ENCODE measurements at places on chromosomes 1 and 21.

- DNase-seq = no peak
These were observed 178.5 kb upstream of the LYPLAL1 start for GRCh38 chr1:218995091-218995665.

- DNase-seq = no peak
These were observed 22.5 kb downstream of the TGFBR3 start for GRCh38 chr1:91863498-91863897.

GRCh38 chr1:58779801-58780382 lies 4.0 kb downstream of the JUN start:
- DNase-seq = no peak

GRCh38 chr1:151512801-151513625 lies 1.8 kb downstream of the CGN start:
- DNase-seq = no peak

DNA sequence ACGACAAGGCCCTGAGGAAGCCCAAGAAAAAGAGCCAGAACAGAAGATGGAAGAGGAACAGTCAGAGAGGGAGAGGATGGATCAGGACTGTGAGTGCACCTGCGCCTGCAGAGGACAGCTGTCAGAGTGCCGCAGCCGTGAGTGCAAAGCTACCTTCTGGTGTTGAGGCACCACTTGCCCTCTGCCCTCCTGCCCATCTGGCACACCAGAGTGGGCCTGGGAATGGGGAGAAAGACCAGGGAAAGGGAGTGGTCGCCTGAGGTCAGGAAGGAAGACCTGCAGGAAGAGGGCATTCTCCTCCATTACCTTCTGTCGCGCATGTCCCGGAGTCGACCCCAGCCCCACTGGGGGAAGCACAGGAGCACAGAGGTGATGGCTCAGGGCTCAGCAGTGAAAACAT lies 26.2 kb downstream of the VASH2 start:
- DNase-seq = no peak

GRCh38 chr1:1985375-1986050 lies 18.1 kb downstream of the CFAP74 start:
- no peak for DNase-seq

GRCh38 chr1:28887835-28888682 lies 26.3 kb upstream of the EPB41 start:
- DNase-seq = peak; percentile 7

- no peak for DNase-seq
These were observed 6.1 kb downstream of the ZNF124 start for GRCh38 chr1:247165674-247166073.

DNA sequence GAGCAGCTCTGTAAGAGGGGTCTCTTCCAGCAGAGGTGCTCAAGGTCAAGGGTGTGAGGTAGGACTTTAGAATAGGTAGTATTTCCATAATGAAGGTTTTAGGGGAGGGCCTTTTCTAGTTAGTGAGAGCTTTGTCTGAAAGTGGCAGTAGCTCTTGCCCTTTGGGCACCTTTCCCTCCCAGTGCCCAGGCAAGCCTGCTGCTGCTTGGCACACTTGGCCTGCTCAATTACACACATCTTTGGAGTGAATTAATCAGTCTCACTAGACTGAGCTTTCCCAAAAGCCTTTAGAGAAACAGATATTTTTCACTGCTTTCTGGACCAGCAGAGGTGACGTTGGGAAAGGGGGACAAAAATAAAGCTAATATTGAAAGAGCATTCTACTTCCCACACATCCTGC lies 48.0 kb downstream of the MAB21L3 start:
- DNase-seq = no peak

DNA sequence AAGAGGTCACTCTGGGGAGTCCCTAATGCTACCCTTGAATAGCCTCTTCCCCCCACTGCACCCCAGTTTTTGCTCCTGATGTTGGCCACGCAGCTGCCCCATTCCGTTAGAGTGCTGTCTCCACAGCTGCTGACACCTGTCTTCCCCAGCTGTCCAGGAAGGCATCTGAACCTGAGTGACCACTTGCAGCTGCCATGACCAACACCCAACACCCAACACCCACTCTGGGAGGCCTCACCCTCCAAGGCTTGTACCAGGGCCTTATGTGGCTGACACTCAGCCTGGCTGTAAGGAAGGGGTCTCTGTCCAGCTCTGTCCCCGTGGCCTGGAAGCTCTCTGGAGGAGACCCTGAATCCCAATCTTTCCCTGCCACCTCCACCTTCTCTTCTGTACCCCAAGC lies 26.7 kb upstream of the LDLRAP1 start:
- DNase-seq = no peak

GRCh38 chr1:34362949-34363348 lies 186.2 kb downstream of the C1orf94 start:
- DNase-seq = no peak

DNA sequence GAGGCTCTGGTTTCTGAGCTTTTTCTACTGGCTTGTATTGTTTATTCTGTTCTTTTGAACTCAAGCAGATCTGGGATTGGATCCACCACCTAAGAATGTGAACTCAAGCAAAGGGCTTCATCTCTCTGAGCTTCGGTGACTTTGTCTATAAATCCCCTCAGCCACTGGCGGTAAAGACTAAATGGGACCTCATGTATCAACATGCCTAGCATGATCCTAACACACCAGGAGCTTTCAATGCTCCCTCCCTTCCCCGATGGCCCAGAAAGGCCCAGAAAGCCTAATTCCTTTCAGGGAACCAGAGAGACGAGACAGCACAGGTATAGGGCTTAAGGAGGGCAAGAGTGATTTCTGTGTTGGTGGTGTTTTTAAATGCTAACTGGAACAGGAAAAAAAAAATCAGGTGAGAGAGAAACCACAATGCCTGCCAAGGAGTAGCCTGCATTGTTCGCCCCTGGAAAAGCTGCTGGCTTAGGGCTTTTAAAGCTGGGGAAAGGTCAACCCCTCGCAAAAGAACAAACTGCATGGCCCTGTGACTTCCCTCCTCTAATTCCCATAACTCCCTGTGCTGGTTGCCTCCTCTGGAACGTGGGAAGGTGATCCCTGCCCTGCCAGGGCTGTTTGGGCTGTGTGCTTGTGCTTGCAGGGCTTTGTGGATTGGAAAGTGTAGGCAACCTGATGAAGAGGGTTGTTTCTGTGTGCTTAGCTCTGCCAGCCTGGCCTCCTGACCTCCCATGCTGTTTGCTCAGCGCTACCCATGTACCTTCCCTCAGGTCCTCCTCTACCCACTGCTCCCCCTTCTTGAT lies 147.0 kb downstream of the PLPP3 start:
- DNase-seq = no peak

DNA sequence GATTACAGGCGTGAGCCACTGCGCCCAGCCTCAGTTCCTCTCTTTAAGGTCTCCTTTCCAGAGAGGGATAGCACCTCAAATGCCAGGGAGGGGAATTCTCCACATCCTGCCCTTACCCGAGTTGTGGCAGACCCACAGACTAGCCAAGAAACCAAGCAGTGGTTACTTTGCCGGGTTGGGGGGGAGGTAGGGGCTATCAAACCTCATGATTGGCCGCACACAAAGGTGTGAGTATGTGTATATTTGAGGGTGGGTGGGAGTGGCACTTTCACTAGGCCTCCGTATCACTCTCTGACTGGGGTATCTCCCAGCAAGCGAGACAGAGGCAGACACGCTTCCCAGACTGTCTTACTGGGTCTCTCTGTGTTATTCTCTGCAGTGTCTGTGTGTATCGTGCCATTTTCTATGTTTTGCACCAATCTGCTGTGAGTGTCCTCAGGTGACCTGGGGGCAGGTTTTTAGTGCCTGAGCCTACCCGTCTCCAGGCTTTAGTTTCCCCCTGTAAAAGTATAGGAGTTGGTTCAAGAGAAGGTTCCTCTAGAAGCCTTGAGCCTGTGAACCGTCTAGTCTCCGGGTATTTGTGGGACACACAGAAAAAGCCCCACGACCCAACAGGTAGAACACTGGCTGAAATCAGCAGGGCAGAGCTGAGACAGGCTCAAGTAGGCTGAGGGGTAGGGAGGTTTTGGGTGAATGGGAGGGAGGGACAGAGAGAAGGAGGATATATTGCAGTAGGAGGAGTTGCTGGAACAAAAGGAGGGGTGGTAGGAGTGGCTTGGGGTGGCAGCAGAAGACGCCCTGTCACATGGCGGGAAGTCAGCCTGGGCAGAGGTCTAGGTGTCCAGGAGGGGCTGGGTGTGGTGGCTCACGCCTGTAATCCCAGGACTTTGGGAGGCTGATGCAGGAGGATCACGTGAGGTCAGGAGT lies 10.3 kb downstream of the LMNA start:
- DNase-seq = no peak

GRCh38 chr21:24123785-24124184 lies 1483.5 kb downstream of the MRPL39 start:
- no peak for DNase-seq

- no peak for DNase-seq
These were observed 239.2 kb downstream of the SMYD3 start for GRCh38 chr1:246267896-246268295.

DNA sequence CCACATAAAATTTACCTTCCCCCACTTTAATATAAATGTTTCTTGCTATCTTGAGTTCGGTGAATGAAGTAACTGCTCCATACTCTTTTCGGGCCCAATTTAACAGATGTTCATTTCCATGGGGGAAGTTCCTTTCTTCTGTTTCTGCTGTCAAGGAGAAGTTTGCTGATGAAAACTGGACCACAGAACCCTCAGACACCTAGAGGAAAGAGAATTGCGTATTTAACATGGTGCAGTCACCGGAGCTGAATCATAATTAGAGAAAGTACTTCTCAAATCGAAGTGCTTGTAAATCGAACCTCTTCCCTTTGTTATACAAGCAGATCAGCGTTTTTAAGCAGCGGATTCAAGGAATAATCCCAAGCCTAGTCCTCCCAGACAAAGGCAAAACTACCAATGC lies 151.2 kb downstream of the TGFBR3 start:
- no peak for DNase-seq

DNA sequence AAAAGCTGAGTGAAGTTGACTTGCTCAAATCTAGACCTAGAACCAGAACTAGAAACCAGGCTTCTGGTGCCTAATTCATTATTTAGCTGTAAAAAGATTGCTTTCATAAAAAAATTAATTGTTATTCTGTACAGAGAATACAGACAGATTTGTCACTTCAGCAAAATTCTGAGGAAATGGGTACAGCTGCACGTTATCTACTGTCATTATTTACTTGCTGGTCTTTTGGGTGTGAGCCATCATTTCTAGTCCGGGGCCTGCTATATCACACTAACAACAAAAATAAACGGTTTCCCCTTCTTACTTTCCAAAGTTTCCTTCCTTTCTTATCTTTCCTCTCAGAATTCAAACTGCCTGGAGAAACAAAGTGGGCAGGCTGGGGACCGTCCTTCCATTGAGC lies 68.3 kb downstream of the PTGER3 start:
- no peak for DNase-seq

DNA sequence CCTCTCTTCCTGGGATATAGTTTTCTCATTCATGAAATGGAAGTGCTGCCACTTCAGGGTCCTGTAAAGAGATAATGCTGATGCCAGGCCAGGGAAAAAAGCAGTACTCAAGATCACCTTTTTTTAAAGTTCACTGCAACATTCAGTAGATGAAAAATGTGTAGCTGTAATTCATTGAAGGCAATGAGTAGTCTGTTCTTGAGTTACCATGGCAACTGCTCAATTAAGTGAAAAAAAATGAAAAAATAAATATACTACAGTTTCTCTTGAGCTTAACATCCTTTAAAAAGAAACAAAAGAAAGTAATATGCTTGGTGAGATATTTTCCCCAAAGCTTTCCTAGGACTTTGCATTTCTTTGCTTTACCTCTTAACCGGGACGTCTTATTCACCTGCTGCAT lies 183.3 kb downstream of the AK5 start:
- no peak for DNase-seq

DNA sequence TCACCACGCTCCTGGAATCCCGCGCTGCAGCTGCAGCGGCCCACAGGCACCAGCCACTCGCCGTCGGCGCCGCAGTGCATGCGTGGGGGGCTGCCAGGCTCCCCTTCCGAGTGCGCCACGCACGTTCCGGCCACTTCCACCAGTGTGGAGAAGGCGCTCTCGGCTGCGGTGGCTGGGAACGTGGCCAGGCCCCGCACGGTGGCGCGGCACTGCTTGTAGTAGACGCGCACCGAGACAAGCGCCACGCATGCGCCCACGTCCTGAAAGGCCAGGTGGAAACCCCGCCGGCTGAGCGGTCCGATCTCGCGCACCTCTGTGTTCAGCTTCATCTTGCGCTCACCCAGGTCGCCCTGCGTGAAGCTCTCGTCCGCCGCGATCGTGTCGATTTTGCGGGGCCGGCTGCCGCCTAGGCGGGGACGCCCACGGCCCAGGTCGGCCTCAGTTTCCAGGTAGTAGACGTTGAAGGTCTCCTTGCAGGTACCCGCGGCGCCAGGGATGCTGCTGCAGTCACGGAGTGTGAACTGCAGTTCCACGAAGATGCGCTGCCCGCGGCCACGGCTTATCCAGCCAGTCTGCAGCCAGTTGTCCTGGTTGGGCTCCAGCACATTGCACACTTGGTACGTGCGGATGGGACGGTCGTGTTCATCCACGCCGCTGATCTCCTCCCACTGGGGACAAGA lies 3.4 kb downstream of the EPHA10 start:
- no peak for DNase-seq

DNA sequence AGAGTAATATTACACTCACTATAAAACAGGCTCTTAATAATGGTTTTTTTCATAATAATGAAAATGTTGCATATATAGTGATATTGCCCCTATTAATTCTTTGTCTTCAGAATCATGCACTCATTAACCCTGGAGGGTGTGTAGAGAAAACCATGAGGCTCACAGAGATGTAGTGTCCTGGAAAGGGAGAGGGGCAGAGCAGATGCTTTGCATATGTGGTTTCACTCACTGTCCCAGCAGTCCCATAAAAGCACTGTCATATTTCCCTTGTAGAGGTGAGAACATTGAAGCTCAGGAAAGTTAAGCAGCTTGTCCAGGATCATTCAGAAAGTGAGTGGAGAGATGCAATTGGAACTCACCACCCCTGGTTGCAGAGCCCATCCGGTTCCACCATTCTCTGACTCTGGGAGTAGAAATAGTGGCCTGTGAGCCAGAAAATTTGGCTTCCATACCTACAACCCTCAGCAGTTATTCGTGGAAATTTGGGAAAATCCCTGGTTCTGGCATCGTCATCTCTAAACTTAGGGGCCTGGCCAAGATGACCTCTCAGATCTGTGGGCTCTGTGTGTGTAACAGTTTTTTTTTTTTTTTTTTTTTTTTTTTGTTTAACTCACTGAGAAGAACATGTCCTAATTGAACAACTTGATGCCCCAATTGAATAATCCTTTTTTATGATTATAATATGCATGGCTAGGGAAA lies 86.4 kb downstream of the RGL1 start:
- DNase-seq = no peak

- DNase-seq = no peak
These were observed 43.9 kb upstream of the FOXO6 start for GRCh38 chr1:41317361-41317760.

- no peak for DNase-seq
These were observed 29.3 kb downstream of the AK2 start for GRCh38 chr1:33007190-33008050.

GRCh38 chr1:15386164-15386749 lies 23.4 kb upstream of the EFHD2 start:
- DNase-seq = peak; percentile 25
